ENCODE measurements at places on chromosomes 12 and 14.

DNA sequence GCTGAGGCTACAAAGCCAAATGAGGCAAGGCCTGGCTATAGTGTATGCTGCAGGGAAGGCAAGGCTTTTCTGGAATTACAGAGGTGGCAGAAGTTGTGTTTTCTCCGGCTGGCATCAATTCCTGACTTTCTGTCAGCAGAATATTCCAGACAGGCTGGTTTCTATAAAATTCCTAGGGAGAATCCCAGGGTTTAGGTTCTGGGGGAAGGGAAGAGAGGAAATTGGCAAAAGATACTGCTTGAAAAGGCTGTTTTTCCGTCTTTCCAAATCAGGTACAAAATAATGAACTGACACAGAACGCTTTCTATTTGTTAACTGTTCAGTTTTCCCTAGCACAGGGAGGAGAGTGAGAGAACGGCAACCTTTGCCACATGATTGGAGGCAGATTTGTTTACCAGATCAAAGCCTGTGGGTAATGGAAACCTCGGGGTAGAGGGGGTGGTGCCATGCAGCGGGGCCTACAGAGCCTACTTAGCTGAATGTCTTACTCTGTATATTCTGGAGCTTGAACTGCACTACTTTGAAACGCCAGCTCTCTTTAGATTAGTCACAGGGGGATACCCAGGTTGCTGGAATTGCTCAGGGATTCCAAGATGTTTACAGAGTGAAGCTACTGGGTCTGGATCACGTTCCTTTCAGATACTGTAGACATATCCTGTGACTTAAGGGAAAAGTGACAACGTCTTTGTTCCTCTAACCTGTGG, 65.8 kb upstream of the DACT1 start:
- DNase-seq: peak; percentile 33

DNA sequence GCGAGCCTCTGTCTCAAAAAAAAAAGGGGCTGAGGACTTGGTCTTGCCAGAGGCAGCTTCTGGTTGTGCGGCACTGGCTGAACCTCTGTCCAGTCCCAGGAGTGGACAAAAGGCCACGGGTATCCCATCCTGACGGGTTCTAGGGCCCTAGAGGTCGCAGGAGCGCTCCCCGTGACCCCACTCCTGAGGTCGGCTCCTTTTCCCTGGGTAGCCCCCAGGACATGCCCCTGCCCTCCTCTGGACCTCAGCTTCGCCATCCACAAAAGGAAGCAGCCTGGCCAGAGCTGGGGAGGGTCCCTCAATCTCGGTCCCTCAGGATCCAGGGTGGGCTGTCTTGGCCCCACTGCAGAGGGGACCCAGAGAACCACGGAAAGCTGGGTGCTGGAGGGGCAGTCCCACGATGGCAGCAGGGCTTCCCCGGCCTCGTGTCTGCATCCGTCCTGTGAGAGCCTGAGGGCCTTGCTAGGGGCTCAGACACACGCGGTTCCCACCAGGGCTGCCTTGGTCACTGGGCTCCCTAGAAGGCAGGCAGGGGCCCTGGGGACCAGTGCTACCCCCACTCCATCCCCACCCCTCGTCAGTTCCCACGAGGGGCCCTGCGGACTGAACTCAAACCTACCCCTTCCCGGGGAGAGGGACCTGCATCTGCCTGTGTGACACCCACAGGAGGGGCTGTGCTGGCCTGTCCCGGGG, 31.1 kb downstream of the ASCL4 start:
- no peak for DNase-seq

DNA sequence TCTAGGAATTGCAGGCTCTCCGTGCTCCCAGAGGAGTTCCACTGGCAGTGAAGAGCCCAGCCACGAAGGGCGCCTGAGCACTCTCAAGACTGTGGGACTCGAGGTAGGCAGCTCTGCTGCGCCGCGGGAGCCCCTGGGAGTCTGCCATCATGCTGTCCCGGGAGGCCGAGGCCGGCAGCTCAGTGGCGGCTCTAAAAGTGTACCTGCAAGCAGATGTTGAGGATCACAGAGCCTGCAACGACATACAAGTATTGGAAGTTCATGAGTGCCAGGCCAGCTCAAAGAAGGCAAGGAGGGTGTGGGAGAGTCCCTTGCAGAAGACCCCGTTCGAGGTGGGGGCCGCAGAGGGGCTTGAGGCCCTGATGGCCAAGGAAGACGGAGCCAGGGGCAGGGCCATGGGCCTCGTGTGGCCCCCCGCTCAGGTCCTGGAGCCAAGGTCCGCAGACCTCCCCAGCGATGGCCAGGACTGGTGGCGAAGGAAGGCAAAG, 62.7 kb downstream of the MUCL1 start:
- DNase-seq: peak; percentile 19

GRCh38 chr12:73612551-73612950, 925.1 kb upstream of the ATXN7L3B start:
- no peak for DNase-seq

- DNase-seq: peak; percentile 93
Observed at GRCh38 chr14:100446572-100446971, 123.4 kb downstream of the SLC25A47 start.

- DNase-seq: peak; percentile 76
Observed at GRCh38 chr12:53233671-53234121, 1.7 kb upstream of the RARG start.

DNA sequence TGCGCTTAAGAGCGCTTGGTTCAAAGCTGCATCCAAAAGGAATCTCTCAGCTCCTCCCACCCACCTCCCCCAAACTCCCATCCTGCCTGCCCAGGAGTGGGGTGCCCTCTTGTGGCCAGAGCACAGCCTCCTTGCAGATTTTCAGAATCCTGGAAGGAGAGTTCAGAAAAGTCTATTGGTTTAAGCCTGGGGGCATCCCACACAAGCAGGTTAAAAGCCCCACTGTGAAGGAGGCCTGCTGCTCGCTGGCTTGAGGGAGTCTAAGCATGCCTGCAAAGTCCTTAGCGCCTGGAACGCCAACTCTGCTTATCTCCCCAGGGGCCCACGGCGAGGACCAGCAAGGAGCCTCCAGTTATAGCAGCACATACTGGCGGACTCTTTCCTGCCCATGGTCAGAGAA, 297.1 kb downstream of the KSR2 start:
- DNase-seq: peak; percentile 83

DNA sequence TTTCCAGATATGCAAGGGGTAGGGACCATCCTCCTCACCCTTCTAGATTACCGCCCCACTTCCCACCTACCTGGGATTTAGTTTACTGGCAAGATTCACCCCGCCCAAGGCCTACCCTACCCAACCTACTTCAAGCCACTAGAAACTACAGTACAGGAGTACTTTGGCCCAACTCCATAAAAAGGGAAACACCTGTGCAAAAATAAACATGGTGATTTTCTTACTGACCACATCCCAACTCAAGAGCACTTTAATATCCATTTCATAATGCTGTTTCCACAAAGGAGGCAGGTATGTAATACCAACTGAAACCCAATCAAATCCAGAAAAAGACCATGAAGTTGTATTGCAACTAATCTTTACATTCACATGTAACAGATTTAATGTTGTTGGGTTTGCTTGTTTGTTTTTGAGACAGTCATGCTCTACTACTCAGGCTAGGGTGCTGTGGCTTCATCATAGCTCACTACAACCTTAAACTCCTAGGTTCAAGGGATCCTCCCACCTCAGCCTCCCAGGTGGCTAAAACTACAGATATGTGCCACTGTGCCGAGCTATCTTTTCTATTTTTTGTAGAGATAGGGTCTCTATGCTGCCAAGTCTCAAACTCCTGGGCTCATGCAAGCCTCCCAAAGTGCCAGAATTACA, 41.7 kb upstream of the RAP1B start:
- no peak for DNase-seq

- no peak for DNase-seq
Observed at GRCh38 chr14:65106736-65107135, 4.4 kb upstream of the MAX start.

GRCh38 chr12:11870041-11870451, 200.7 kb upstream of the BCL2L14 start:
- no peak for DNase-seq

- no peak for DNase-seq
Observed at GRCh38 chr12:46555406-46555852, 182.9 kb upstream of the SLC38A2 start.

Data from H7 (cell line).